NCI-H1105 treated with DMSO at 0.1 percent for 48 hours (cell line): ENCODE measurements at places on chromosomes 1 and 21.
A peak's percentile ranks its signal among the peaks of the same experiment; 100 is the strongest.

GRCh38 chr1:77036560-77036959, 169.3 kb downstream of the ST6GALNAC5 start:
- DNase-seq = no peak

DNA sequence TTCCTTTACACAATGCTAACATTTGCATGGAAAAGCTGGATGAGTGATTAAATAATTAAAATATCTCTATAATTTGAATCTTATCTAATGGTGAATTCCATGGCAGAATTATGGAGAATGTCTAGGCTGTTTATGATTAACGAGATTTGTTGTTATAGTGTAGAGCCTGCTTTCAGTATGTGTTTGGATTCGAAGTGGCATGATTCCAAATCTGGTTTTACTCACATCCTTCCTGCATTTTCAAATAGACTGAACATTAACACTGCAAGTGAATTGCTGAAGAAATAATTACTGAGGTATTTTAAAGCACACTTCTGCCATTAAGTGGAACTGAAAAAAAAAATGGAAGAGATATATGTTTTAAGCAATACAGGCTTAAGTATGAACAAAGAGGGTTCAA, 5.1 kb upstream of the NEK7 start:
- peak; percentile 66 for DNase-seq

DNA sequence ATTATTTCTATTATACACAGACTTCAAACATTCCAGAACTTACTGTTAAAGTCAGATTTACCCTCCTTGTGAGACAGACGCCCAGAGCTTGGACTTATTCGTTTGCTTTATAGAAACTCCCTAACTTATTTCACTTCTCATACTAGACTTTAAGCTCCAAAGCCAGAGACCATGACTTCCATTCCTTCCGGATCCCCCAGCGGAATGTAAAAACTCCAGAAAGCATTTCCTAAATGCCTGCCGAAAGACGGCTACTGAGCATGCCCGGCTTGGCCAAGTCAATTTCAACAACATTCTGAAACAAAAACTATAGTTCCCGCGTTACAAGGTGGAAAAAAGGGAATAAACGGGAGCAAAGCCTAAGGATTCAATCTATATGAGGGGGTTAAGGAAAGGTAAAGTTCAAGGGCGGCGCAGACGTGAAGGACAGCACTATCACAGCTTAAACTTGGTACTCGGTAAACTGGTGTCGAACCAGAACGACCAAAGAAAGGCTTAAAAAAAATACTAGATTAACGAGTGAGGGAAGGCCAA, 1.1 kb downstream of the USP48 start:
- DNase-seq = no peak

DNA sequence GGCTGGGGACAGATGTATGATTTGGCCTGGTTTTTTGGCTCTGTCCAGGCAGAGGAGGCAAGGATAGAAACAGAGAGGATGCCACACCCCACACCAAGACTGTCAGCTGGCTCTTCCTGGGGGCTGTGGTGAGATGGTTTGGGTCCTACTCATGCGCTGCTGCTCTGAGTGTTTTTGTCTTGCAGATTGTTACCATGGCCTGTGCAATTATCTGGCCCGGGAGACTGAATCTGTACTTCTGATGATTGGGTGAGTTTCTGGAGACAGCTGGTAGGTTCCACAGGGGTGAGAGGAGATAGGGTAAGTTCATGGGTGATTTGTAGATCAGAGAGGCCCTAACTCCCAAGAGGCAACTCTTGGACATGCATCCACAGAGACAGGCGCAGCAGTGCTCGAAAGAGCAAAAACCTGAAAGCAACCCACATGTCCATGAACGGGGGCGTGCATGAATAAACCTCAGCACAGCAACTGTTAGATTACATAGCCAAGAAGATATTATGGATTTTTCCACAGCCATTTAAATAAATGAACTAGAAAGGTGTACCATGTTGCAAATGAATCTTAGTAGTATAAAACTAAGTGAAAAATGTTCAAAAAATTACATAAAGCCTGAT, 17.8 kb downstream of the AADACL4 start:
- DNase-seq = no peak

- no peak for DNase-seq
These were observed 3.5 kb downstream of the TRIM67 start for GRCh38 chr1:231165371-231165770.

DNA sequence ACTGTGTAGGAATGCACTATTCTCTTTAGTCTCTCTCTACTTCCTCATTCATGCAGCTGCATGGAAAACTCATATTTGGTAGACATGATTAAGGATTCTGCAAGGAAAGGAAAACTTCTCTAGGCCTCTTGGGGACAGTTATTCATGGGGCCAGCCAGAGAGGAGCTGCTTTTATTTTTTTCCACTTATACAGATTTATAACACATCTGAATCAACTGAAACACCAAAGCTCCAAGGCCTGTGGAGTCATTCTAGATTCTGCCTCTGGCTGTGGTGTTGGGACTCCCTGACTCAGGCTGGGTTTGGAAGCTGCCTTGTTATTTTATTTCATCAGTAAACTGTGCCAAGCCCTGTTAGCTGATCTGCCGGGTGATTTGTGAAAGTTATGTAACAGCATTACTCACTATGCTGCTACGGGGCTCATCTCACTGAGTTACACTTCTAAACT, 83.9 kb upstream of the EDEM3 start:
- DNase-seq = no peak

DNA sequence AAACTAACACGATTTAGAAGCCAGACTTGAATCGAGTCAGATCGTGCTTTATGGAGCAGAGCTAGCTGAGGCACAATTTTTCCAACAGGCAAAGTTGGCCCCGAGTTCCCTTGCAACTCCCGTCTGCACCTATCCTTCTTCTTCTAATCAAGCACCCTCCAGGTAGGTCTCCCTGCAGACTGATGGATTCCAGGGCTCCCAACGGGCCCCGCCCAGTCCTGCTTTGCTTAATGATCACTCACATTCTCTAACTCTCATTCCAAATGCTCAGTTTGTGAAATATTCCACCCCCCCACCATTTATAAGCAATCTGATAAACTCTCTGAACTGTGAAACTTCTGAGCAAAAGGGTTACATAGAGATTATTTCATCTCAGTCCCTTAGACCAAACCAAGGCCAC, 119.6 kb downstream of the SLC30A10 start:
- no peak for DNase-seq

- DNase-seq = no peak
These were observed 1.0 kb downstream of the KRTCAP2 start for GRCh38 chr1:155171836-155172731.

GRCh38 chr21:25551569-25551968, 55.7 kb downstream of the MRPL39 start:
- DNase-seq = no peak

GRCh38 chr1:230204842-230205241, 137.8 kb downstream of the GALNT2 start:
- no peak for DNase-seq

GRCh38 chr1:28127617-28128257, 39.3 kb upstream of the EYA3 start:
- DNase-seq = no peak

DNA sequence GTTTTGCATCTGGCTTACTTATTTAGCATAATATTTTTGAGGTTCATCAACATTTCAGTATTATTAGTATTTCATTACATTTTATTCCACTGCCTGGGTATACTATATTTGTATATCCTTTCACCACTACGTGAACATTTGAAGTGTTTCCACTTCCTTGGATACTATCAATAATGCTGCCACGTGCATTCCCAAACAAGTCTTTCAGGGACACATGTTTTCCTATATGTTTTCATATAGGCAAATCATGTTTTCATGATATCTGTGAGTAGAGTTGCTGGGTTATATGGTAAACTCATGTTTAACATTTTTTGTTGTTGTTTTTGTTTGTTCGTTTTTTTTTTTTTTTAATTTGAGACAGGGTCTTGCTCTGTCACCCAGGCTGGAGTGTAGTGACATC, 380.1 kb downstream of the OMA1 start:
- DNase-seq = no peak
